Progenitor cell of endocrine pancreas (in vitro differentiated cells): ENCODE measurements at places on chromosomes 6 and 20.
A peak's percentile ranks its signal among the peaks of the same experiment; 100 is the strongest.

DNA sequence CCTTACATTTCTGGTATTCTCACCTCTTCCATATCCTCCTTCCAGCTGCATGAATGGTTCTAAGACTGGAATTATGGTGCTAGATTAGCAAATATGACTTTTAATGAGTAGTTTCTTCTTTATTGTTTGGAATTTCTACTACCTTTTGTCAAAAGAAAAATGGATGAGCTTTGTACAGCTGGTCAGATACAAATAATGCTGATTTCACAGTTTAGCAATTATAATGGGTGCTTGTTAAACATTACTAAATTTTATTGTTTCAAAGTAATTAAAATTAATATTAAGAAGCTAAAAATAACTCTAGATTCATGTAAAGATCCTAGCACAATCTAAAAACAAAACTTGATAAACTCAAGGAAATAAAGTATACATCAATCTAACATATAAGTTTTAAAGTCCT, 32.3 kb upstream of the BEND6 start:
- no peak for DNase-seq

DNA sequence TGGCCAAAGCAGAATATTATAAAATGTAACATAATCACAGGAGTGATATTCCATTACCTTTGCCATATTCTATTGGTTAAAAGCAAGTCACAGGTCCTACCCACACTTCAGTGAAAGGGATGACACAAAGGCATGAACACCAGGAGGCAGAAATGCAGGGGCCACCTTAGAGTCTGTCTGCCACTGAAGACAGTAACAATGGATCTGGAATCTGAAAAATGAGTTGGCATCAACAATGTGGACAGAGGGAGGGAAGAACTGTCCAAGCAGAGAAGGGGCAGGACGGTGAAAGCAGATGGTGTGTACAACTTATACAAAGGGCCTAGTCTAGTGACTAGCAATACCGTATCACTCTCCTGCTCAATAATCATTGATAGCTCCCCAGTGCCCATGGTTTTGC, 6.6 kb upstream of the LPIN3 start:
- DNase-seq: no peak

DNA sequence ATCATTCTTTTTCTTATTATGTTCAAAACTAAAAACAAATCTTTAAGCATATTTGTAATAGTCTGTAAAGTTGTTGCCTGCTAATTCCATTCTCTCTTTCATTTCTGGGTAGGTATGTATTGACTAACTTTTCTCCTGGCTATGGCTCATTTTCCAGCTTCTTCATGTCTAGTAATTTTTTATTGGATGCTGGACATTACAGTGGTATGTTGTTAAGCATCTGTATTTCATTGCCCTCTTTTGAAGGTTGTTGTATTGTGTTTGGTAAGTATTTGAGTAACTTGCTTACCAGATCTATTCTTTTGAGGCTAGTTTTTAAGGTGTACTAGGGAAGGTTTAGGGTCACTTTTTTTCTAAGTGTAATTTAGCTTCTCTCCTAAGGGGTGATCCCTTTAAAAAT, 230.9 kb downstream of the TTLL2 start:
- no peak for DNase-seq

GRCh38 chr6:128836761-128837160, 46.2 kb upstream of the LAMA2 start:
- DNase-seq: no peak

DNA sequence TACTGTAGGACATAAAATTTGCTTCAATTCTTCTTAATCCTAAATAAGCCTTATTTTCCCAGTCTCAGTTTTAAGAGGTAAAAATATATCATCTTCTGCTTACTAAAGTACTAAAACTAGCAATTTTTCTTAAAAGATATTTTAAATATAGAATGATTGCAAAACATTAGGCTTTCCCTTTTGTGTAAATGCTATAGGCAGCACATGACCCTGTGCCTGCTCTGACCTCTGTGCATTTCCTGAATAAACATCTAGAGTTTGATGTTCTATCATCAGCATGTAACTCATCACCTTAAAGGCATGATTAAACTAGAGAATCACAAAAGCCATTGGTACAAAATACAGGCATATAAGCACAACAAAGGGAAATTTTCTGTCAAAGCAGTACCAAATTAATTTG, 422.7 kb downstream of the TFAP2B start:
- DNase-seq: no peak

- no peak for DNase-seq
Measured at GRCh38 chr20:5586720-5587119, 163.5 kb upstream of the SHLD1 start.

GRCh38 chr6:166778046-166778445, 151.0 kb upstream of the RPS6KA2 start:
- no peak for DNase-seq

GRCh38 chr6:50602292-50602691, 111.0 kb upstream of the TFAP2D start:
- no peak for DNase-seq

GRCh38 chr6:31558631-31559500, 11.5 kb downstream of the NFKBIL1 start:
- no peak for DNase-seq

DNA sequence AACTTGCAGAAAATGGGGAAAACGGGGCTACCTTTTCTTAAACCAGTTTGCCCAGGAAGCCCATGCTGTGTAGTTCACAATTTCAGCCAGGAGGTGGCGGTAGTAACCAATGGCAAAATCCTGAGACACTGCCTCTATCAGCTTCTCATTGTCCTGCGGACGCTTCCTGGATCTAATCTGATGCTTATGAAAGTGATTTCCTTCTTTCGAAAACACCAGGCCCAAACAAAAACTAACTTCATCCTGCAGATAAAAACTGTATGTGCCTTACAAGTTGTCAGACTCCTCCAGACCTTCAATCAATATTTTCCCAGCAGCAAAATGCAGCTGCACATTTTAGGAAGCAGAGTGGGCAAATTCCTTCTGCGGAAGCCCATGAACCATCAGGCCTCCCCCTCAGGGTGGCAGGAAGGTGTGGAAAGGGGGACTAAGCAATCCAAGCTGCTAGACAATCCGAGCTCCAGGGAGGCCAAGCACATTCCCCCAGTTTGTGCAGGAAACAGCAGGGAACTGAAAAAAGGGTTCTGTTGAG, 88.5 kb downstream of the LY86 start:
- peak; percentile 72 for DNase-seq

DNA sequence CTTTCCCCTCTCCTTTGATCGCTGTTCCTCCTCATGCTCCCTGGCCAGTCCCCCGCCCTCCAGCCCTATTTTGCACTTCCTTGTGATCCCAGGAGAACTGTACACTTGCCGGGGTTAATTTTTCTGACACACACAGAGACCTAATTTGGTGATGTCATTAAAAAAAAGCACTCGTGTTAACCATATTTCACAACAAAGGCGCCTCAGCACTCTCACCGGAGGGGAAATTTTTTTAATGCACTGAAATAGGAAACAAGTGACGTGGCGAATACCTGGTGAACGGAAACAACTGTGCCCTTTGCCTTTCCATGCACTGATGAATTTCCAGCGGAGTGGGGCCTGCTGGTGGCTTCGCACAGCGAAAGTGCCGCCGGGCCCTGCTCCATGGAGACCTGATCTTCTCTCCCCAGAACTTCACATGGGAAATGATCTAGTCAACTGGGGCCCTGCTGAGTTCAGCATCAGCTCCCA, 53.9 kb upstream of the TAGAP start:
- DNase-seq: no peak

DNA sequence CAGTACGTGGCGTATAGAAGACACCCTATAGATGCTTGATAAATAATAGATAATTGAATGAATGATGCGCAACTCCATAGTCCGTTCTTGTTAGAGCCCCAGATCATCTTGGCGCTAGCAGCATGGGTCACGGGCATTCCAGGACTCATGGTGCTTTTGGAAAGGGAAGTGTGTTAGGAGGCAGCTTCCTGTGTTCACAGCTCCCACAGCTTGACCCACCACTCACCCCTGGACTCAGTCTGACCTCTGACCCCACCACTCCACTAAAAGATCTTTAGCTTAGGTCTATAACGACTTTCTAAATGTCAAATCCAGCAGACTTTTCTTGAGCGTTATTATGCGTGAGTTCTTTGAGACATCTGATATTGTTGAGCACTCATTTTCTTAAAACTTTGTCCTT, 35.8 kb upstream of the KIF16B start:
- no peak for DNase-seq

DNA sequence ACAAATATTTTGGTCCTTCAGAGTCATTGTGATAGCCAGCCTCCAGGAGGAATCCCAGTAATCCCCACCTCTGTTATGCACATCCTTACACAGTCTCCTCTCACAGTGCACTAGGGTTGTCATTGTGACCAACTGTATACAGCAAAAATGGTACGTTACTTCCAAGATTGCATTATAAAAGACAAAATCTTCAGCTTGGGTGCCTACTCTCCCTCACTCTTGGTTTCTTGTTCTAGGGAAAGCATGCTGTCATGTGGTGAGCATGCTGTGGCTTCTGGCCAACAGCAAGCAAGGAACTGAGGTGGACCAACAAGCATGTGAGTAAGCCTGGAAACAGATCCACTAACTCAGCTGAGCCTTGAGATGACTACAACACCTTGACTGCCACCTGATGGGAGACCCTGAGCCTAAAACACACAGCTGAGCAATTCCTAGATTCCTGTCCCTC, 130.1 kb upstream of the DST start:
- no peak for DNase-seq

GRCh38 chr6:87074101-87074621, 20.7 kb downstream of the CGA start:
- no peak for DNase-seq
